ENCODE measurements at places on chromosomes 13 and 19. TPM values are rescaled to one million over a fixed set of nuclear protein-coding genes. Genes with fewer than 3 reads are reported as not detected.

The ZNF554 gene
- total RNA-seq = 3.1 TPM

The AMER2 gene
- total RNA-seq = not detected

The NLRP4 gene
- not detected for total RNA-seq

DNA sequence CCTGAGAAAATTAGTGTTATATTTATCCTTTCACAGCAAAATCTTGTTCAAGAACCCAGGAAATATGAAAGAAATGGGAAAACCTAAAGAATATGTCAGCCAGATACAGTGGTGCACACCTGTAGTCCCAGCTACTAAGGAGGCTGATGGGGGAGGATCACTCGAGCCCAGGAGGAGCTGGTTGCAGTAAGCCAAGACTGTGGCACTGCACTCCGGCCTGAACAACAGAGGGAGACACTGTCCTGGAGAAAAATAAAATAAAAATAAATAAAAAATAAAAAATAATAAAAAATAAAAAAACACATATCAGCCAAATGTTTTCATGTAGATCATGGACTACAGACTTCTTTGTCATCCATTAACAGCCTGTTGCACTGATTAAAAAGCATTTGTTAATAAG, 244.8 kb upstream of the KLHL1 start:
- no peak for DNase-seq

DNA sequence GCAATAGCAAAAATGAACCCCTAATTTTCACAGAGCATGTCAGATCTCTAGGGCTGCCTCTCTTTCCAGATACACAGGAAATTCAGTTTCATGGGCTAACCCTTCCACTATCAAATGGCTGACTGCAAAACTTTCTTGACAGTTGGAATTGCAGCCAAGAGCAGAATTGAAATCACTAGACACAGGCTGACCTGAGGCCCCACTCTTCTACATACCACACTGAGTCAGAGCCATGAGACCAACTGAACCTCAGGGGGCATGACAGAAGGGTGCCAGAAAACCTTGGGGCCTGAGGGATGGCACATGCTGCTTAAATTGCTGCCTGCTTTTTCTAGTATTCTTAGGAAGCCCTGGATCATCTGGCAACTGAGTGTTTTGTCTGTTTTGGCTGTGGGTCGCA, 1.7 kb upstream of the DLEU7 start:
- no peak for DNase-seq

DNA sequence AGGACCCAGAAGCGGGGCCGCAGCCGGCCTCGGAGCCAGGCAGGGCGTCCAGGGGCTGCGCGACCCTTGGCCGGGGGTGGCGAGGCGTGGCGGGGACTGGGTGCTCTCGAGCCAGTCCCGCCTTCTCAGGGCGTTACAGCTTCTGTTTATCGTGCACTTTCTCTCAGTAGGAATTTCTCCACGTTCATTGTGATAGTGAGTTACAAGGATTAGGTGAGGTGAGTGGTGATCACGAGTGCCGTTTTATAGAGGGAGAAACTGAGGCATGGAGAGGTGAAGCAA, 600 bp downstream of the AP1M1 start:
- DNase-seq = peak; percentile 7

DNA sequence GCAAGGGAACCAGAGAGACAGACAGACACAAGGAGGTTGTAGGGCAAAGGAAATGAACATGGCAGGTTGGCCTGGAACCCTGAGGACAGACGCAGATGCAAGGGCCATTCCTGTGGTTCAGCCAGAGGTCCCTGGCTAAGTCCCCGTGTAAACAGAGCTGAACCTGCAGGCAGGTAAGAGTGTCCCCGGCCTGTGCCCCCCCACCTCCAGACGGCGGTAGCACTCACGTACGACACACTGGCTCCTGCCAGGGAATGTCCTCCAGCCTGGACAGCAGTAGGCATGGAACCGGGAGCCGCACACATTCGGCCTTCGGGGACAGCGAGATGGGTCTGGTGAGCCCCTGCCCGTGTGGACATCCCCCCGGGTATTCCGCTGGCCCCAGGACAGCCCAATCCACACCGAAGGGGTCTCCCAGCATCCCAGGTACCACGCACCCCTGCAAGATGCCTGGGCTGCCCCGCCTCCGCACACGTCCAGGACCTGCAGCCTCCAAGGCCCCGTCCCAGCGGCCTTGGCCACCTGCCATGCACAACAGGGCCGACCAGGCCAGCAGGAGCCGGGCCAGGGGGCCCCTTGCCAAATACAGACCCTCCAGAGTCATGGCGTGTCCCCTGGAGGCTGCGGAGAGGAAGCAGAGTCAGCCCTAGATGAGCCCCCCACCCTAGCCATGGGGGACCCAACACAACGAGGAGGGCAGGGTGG, 2.4 kb downstream of the FBN3 start:
- DNase-seq = no peak

GRCh38 chr19:36049080-36049698, 4.9 kb downstream of the THAP8 start:
- DNase-seq = no peak

DNA sequence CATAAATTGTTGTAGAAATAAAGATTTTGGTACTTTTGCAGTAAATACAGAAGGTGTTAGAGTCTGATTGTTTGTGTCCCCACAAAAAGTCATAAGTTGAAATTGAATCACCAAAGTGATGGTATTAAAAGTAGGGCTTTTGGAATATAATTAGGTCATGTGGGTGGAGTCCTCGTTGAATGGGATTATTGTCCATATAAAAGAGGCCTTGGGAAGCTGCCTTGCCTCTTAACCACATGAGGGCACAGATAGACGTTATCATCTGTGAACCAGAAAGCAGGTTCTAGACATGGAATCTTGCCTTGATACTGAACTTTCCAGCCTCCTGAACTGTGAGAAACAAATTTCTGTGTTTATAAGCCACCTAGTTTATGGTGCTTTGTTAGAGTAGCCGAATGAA, 186.8 kb downstream of the PRR20E start:
- no peak for DNase-seq

DNA sequence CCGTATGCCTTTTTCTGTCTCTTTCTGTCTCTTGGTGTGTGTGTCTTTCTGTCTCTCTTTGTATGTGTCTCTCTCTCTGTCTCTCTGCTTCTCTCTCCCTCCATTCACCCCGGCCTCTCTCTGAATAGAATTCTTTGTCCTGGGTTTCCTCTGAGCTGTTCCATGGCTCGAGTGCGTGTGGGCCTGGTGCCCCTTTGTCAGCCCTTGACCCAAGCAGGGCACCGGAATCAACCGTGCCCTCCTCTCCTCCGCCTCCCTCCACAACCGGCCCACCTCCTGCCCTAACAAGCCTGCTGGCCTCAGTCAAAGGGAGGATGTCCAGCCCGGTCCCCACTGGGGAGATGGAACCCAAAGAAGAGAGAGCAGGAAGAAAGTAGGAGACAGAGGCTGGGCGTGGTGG, 3.2 kb downstream of the AXL start:
- DNase-seq = no peak

DNA sequence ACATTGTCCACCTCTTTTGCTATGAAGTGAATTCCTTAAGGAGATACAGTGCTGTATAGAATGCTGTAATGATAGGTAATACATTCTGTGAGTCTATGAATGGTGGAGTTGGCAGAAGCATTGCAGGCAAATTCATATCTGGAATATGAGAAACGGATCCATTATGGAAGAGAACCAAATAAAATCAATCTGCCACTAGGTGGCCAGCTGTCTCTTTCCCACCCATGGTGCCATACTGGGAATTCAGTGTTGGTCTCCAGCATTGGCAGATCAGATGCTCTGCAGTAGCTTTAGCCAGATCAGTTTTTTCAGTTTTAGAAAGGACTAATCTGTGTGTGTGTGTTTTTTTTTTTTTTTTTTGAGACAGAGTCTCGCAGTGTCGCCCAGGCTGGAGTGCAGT, 27.6 kb downstream of the DNAJC3 start:
- DNase-seq = peak; percentile 19

DNA sequence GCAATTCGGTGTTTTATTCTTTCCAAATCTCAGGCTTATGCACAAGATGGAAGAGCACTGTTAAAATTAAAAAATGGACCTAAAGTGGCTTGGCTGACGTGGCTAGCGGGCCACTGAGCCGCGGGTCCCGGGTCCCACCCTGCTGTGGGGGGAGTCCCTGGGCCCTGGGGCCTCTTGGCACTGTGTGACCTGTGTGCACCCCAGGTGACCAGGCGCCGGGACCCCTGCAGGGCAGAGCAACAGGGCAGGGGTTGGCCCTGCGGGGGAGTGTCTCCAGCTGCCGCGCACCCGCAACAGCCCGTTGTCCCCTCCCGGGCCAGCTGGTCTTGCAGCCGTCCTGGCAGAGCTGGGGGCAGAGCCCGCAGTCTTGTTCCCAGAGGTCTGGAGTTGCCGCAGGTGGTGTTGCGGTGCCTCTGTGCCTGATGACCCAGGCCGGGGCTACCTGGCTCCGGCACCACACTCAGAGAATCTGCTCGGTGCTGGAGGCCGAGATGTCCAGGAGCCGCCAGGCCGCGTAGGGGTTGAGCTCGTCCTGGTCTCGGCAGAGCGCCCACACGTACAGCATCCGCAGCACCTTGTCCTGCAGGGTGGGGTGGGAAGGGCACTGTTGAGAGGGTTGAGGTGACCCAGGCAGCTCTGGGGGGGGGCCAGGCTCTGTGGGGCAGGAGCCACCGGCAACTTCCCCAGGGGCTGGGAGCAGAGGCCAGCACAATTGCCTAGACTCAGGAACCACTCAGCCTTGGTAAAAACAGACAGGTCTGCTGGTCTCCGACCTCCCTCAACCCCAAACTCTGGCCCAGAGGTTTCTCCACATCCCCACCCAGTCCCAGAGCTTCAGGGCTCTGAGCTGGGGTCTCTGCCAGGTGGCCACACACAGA, 1.0 kb upstream of the CTXN1 start:
- DNase-seq = no peak

- DNase-seq = no peak
Measured at GRCh38 chr13:85997587-85997986, 198.4 kb upstream of the SLITRK6 start.

DNA sequence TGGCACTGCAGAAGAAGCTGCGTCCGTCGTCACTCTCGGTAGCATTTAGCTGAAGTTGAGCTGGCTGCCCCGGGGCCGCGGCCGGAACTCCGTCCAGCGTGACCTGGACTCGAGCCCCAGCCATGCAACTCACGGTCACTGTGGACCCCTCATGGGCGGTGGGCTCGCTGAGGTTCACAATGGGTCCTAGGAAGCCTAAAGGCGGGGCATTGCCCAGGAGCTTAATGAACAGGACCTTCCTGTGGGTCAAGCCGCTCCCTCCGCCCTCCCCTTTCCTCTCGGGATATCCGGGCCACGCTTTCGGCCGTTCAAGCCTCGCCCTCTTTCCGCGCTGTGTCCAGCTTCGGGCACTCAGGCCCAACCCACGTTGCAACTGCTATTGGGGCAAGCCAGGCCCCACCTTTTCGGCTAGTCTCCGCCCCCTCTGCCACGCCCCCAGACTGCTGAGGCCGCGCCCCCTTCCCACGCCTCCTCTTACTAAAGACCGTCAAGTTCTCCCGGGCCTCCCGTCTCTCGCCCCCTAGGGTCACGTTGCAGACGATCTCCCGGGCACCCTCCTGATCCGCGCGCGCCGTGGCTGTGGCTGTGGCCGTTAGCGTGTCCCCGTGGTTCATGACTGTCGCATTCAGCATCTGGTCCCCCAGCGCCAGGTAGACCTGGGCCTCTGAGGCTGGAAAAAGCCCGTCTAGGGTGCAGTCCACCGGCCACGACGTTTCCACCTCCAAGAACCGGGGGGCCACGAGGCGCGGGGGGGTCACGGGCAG, 1.4 kb upstream of the RAVER1 start:
- DNase-seq = peak; percentile 98

DNA sequence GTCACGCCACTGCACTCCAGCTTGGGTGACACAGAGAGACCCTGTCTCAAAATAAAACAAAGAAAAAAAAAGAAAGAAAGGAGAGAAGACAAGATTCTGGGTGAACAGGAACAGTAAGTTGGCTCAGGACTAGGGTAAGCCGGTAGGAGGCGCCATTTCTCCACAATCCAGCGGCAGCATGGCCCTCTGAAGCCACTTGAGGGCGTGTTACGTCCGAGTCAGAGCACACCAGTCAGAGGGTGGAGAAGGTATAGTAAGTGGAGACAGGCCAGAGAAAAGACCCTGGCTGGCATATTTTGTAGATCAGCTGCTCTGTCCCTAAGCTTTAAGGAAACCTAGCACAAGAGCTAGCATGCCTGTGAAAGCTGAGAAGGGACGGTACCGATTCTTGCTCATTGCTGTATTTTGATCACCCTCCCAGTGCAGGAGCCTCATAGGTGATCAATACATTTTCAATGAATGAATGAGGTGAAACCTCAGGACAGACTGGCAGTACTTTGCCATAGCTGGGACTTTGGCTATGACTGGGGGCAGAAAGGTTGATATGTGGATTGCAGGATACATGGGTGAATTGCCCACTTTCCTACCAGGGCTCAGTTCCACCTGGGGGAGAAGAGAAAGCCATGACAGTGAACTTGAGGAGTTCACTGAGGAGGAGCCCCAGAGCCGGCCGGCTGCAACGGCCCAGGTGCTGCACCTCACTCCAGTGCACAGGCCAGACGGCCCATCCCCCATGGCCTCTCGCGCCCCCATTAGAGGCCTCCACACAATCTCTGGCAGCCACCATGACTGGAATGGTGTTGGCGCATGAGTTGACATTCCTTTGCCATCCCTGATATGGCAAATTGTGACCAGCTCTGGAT, 23.5 kb downstream of the POU2F2 start:
- DNase-seq = peak; percentile 96

DNA sequence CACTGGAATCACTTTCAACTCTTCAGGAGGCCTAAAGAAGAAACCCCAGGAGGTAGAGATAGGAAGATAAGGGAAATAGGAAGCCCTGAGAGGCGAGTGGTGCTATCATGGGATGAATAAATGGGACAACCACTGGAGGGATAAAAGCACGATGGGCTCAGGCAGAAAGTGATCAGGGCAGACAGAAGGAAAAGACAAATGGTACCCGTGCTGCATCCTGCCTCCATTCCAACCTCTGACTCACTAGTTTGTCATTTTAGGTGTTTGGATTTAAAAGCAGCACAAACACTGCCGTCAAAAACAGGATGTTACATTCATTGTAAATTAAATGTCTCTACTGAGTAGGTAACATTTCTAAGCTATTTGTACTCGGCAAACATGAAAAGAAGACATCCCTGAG, 314.3 kb upstream of the HTR2A start:
- DNase-seq = no peak

GRCh38 chr13:45042539-45042938, 53.2 kb downstream of the GPALPP1 start:
- DNase-seq = no peak

DNA sequence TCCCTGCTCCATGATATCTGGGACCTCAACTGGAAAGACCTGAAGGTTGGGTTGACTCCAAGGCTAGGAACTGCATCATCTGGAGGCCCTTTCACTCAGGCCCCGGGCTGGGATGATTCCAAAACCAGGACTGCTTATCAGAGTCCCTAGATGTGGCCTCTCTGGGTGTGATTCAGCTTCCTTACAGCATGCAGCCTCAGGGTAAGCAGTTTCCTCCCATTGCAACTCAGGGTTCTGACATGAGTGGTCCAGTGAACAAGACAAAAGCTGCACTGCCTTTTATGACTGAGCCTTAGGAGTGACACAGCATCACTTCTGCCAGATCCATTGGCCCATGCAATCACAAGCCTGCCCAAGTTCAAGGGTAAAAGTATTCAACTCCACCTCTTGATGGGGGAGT, 502.8 kb downstream of the COG6 start:
- DNase-seq = peak; percentile 76
